ENCODE measurements at places on chromosomes 13 and 19.

- DNase-seq = no peak
Measured at GRCh38 chr13:53042877-53043276, 14.3 kb downstream of the OLFM4 start.

DNA sequence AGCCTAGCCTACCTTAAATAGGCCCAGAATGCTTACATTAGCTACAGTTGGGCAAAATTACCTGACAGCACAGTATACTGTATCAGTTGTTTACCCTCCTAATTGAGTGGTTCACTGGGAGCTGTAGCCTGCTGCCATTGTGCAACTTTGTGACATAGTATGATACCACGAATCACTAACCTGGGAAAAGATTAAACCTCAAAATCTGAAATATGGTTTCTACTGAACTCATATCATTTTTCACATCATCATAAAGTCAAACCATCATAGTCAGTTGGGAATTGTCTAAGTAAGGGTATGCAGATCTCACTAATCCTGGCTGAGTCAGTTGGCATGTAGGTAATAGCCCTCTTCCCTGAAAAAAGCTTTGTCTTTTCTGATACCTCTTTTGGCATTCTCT, 9.2 kb downstream of the PAN3 start:
- DNase-seq = no peak

DNA sequence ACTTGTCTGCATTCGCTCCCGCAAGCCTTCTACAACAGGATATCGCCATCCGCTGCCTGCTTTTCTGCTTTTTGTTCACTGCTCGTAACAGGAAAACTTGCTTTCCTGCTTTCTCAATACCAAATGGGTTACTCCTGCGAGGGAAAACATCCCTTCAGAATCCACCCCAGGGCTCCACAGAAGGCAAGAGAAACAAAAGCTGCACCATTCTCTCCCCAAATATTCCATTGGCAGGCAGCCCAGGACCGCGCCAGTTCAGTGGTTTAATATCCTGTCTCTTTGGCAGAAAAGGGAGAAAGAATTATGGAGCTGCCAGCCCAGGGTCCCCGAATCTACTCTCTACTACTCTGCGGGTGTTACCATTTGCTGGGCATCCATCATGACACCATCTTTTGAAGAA, 84.7 kb upstream of the DOCK9 start:
- DNase-seq = no peak

DNA sequence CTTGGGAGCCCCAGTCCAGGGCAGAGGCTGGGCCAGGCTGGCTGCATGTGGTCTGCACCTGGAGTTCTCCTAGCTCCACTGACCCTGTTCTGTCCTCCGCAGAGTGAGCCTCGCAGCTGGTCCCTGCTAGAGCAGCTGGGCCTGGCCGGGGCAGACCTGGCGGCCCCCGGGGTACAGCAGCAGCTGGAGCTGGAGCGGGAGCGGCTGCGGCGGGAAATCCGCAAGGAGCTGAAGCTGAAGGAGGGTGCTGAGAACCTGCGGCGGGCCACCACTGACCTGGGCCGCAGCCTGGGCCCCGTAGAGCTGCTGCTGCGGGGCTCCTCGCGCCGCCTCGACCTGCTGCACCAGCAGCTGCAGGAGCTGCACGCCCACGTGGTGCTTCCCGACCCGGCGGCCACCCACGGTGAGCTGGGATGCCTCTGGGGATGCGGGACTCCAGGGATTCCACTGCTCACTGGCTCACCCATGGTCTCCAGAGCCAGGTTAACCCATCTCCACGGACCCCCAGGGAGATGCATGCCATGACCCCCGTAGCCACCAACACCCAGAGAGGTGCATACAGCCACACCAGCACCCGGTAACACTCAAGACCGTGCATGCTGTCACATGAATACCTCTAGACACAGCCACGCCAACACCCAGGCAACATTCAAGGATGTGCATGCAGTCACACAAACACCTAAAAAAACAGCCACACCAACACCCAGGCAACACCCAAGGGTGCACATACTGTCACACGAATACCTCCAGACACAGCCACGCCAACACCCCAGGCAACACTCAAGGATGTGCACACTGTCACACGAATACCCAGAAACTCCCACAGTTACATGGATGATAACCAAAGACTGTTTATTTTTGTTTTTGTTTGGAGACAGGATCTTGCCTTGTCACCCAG, 8.2 kb downstream of the PKN1 start:
- DNase-seq = no peak

DNA sequence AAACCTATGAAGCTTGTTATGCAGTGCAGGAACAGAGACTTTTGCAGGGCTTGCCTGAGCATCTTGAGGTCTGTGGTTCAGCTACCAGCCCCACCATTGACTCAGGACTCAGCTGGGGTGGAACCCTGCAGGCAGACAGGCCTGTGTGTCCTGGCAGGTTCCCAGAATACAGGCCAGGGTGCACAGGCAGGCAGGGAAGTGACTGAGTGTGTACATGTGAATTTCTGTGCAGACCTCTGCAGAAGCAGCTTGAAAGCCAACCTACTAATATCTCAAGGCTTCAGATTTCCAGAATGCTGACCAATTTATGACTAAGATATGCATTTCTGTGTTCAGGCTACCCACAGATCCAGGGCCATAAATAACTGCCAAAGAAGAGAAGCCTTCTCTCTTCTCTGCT, 254.4 kb downstream of the DLEU7 start:
- no peak for DNase-seq

- no peak for DNase-seq
Measured at GRCh38 chr13:71459708-71460107, 407.3 kb downstream of the DACH1 start.

- DNase-seq = no peak
Measured at GRCh38 chr13:80050252-80050651, 290.7 kb downstream of the SPRY2 start.

- no peak for DNase-seq
Measured at GRCh38 chr19:53971673-53972072, 8.9 kb downstream of the CACNG8 start.

- DNase-seq = no peak
Measured at GRCh38 chr13:101755228-101755887, 302.9 kb downstream of the ITGBL1 start.

DNA sequence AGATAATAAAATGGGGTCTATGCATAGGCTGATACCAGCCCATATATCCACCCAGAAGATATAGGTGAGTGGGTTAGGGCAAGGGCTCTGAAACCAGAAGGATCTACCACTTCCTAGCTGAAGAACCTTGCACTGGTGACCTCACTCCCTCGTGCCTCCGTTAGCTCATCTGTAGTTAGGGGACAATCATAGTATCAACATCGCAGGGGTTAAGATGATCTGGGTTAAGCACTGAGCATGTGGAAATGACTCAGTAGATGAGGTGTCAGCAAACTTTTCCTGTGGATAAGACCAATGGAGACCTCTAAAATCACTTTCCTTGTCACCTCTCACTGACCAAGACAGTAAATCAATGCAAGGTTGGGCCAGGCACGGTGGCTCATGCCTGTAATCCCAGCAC, 30.5 kb downstream of the TNFSF14 start:
- DNase-seq = no peak

- DNase-seq = no peak
Measured at GRCh38 chr13:59829690-59830089, 334.0 kb downstream of the DIAPH3 start.
